ENCODE measurements at places on chromosomes 4 and X. TPM values are rescaled to one million over a fixed set of nuclear protein-coding genes. Genes with fewer than 3 reads are reported as not detected.

GRCh38 chr4:4860600-4861389, 1.3 kb downstream of the MSX1 start:
- DNase-seq: no peak

The TRIM2 gene
- polyA plus RNA-seq: 74.4 TPM

GRCh38 chr4:36737691-36738090, 456.3 kb downstream of the DTHD1 start:
- no peak for DNase-seq

The EFHC2 gene
- polyA plus RNA-seq: 6.5 TPM

The SSX4 gene
- not detected for polyA plus RNA-seq

- no peak for DNase-seq
Measured at GRCh38 chr4:153347117-153347516, 2.6 kb downstream of the MND1 start.

DNA sequence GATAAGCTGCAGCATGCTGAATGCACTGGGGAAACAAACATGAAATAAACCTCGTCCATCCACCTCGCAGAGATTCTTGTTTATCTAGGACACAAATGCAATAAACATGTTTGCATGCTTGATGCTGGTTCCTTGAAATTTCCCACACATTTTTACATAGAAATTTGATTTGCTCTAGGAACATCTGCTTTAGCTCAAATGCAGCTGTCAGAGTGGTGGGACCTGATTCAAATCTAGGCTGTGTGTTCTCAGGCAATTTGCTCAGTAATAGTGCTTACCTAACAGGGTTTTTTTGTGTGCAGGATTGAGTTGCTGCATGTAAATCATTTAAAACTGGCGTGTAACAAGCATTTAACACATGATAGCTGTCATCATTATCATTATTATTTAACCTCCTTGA, 293.1 kb downstream of the QDPR start:
- no peak for DNase-seq

GRCh38 chr4:123306769-123307168, 89.8 kb upstream of the SPRY1 start:
- no peak for DNase-seq

Data from renal cortex interstitium (tissue), 15 donors.